Stimulated activated CD4-positive, alpha-beta T cell treated with anti-CD3 and anti-CD28 coated beads, Interleukin-2, amount 100 ng/mL, for 48 hours (primary cell): ENCODE measurements at places on chromosomes 11 and 22.

DNA sequence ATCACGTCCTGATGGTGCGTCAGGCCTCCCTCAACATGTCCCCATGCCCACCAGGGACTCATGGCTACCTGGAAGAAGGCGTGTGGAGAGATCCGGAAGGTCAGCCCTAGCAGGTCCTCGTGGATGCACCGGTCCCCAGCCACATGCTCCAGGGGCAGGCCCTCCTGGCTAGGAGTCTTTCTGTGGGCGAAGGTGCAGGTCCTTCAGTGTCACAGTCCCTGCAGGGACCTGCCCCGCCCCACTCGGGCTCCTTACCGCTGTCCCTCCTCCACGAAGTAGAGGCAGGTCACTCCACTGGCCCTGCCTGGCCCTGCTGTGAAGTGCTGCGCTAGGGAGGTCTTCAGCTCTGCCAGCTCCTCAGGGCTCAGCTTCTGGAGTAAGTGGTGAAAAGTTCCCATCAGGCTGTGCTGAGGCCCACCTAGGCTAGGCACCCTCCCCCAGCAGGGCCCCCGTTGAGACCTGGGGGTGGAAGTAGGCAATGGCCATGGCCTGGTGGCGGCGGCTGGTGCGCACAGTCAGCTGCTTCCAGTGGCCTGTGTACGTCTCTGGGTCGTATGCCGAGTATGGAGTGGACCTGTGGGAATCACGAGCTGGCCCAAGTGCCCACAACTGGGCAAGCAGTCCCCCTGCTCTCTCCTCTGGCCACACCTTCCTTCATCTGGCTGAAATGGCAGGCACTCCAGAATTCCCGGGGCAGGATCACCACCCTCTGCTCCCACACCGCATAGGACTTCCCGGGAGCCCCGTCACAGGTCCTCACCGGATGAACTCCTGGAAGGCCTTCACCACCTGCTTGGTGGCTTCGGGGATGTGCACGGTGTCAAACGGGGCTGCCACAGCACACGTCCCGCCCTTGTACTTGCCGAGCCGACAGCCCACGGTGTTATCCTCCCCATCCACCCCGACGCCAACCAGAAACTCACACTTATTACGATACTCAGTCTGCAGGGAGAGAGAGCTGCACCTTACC lies 1.1 kb upstream of the RANBP1 start:
- DNase-seq: no peak

DNA sequence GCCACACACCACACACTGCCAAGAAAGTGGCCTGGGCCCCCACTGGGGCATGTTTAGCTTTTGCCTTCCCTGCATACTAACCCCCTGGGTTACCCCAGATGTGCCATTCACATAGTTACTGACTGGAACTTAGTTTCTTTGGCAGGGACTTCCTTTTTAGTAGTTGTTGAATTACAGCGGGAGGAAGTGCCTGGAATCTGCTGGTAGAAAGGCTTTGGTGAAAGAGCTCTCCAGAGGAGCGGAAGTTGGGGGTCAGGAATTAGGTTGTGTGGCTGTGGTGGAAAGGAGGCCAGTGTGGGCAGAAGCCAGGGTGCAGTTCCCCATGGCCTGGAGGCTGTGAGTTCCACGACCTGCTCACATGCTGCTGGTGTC lies 69.0 kb downstream of the MED15 start:
- DNase-seq: no peak

- no peak for DNase-seq
These were observed 253.2 kb downstream of the ST3GAL4 start for GRCh38 chr11:126608658-126609057.

- no peak for DNase-seq
These were observed 122.6 kb downstream of the APOL5 start for GRCh38 chr22:35840302-35840739.

- DNase-seq: no peak
These were observed 53.5 kb downstream of the MCAM start for GRCh38 chr11:119263352-119263940.

DNA sequence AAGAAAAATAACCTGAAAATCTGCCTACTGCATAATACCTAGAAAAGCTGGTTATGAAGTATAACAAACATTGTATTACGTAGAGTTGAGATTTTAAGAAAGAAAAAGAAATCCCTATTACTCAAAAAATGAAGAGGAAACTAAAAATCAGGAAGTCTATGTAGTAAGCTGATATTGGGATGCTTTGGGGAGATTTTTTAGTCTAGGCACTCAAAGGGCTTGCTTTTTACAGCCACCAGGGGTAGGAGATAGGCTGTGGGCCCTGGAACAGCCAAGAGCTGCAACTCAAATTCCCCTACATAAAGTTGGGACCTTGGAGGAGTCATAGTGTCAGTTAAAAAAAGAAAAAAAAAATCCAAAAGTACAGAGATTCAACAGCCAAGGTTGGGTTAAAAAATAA lies 90.4 kb downstream of the RELT start:
- DNase-seq: no peak

- no peak for DNase-seq
These were observed 29.0 kb upstream of the RASSF10 start for GRCh38 chr11:12979928-12980689.

DNA sequence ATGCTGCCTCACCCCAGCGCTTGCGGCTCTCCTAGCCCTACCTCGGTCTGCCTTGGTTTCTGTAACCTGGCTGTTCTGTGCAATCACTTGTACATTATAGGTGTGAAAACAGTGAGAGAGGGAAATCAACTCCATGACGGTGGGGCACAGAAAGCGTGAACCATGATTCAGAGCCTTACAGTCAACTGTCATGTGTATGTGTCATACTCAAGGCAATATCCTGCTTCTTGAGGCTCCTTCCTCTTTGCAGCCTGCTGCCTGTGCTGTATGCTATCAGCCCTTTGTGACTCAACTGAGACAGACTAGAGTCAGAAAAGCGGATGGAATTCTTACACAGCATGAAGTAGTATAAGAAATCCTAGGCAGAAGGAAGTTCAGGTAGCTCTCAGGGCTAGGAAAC lies 2.1 kb downstream of the NRIP3 start:
- DNase-seq: peak; percentile 15

GRCh38 chr22:27930331-27931060 lies 11.4 kb upstream of the PITPNB start:
- no peak for DNase-seq

- DNase-seq: no peak
These were observed 21.6 kb upstream of the SESN3 start for GRCh38 chr11:95252586-95252985.

DNA sequence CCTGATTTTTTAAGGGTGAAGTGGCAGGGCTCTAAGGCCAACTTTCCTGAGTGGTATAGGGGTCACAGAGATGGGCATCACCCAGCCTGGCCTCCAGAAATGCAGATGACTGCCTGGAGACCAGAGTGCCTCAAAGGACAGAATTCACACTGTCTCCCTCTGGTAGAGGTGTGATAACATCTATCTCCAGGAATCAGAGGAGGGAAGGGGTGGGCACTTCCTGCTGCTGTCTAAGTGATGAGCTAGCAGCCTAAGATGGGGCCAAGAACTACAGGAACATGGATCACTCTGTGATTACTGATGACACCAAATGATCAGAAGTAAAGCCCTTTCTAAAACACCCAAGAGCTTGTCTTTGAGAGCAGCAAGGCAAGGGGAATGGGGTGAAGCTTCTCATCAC lies 61.9 kb downstream of the C11orf58 start:
- no peak for DNase-seq

- no peak for DNase-seq
These were observed 229.8 kb downstream of the TBC1D22A start for GRCh38 chr22:46992121-46992731.

GRCh38 chr11:75148436-75148983 lies 2.4 kb upstream of the SLCO2B1 start:
- no peak for DNase-seq

DNA sequence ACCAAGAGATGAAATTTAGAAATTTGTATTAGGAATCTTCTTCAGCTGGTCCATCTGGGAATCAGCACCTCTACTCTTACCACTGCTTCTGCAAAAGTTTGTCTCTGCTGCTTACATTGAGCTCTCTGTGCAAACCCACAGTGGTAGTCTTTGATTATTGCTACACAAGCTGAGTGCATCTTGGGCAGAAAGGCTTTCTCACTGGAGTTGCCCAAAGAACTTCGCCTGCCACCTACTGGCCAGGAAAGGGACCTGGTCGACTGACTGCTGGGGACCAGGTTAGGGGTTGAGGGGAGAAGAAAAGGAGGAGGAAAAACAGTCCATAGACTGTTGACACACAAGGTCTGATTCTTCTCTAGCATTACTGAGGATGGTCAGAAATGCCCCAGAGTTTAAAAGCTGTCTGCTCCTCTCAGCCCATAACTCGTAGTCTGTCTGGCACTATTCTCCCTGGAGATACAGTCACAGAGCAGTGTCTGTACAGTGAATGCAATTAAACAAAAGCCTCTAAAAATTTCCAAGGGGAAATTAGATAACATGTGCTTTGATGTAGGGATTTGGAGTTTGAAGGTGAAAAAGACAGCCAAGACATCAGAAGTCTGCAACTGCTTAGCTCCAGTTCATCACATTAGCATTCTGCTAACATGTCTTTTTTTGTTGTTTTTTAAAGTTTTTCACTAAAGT lies 215.0 kb upstream of the CTSC start:
- DNase-seq: peak; percentile 53

- DNase-seq: no peak
These were observed 22.0 kb upstream of the PATE1 start for GRCh38 chr11:125724125-125724524.

DNA sequence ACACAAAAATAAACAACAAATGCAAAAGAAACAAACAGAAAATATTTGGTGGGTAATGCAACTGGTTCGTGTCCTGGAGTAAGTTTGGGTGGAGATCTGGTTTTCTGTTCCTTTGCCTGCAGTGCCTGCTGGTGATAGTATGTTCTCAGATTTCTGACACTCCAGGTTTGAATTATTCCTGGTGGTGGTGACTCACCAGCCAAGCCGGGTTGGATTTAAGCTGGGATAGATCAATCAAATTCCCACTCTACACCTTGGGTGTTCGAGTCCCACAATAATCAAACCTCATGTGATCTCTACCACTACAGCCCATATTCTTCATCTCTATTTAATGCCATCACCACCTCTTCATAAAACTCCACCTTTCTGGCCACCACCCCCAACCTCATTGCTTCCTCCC lies 421.8 kb downstream of the NTM start:
- DNase-seq: no peak

DNA sequence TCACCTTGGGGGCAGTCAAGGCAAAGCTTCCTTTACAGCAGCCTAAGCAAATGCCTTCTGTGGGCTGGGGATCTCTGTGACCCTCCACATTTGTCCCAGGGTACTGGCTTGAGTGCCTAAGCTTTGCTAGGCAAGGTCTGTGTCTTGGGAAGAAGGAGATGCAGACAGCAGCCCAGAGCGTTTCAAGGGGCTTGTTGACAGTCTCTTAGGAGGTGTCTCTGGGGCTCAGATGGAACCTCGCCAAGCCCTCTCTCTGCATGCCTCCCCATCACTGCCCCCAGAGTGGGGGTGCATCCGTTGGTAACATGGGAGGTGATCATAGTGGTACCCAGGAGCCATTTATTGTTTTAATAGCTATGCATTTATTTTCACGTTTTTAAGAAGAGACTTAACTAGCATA lies 29.1 kb upstream of the TMPRSS4 start:
- DNase-seq: no peak

DNA sequence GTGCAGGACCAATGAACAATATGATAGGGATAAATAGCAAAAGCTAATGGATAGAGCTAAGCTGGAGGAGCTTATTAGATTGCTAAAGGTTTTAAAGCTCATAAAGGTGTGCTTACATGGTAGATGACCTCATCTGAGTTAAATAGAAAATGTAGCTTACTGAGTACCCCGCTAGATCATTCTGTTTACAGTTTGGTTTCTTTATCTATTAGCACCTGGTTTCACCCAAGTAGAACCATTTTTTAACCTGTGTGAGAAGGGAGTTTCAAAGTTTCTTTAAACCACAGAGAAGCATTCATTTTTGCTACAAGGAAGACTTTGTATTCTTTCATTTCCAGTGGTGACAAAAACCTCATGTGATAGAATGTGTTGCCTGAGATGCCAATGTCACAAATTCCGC lies 1778.0 kb downstream of the LRRC4C start:
- DNase-seq: no peak

DNA sequence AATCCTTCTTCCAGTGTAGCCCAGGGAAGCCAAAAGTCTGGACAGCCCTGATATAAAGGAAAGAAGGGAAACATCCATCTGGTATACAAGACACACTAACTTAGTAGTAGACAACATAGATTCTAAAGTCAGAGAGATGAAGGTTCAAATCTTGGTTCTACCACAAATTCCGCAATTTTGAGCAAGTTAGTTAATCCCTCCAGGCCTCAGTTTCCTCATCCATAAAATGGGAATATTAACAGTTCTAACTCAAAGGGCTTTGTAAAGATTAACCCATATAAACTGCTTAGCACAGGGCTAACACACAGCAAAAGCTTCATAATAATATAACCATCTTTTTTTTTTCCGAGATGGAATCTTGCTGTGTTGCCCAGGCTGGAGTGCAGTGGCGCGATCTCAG lies 10.7 kb downstream of the LRP4 start:
- DNase-seq: no peak
